ENCODE measurements at places on chromosomes 3 and 15.
A peak's percentile ranks its signal among the peaks of the same experiment; 100 is the strongest.

- no peak for DNase-seq
- H3K27ac ChIP-seq: no peak overlapping the region
- no peak overlapping the region for H3K4me3 ChIP-seq
- no peaks in the 10 kb centered on the region for H3K4me1 ChIP-seq
- H3K36me3 ChIP-seq: peaks cover 55% of the 10 kb centered on the region
- no peaks in the 10 kb centered on the region for H3K27me3 ChIP-seq
Measured at GRCh38 chr3:126009181-126009580, 40.2 kb downstream of the ROPN1B start.

GRCh38 chr3:178748874-178749273, 212.6 kb downstream of the KCNMB2 start:
- no peak for DNase-seq
- H3K4me1 ChIP-seq: peaks cover 4% of the 10 kb centered on the region
- H3K36me3 ChIP-seq: no peaks in the 10 kb centered on the region
- no peak overlapping the region for H3K27ac ChIP-seq

- H3K36me3 ChIP-seq: no peaks in the 10 kb centered on the region
- H3K4me3 ChIP-seq: no peak overlapping the region
- no peak overlapping the region for H3K27ac ChIP-seq
- peaks cover 1% of the 10 kb centered on the region for H3K4me1 ChIP-seq
Measured at GRCh38 chr15:65363766-65364165, 14.0 kb downstream of the IGDCC3 start.

DNA sequence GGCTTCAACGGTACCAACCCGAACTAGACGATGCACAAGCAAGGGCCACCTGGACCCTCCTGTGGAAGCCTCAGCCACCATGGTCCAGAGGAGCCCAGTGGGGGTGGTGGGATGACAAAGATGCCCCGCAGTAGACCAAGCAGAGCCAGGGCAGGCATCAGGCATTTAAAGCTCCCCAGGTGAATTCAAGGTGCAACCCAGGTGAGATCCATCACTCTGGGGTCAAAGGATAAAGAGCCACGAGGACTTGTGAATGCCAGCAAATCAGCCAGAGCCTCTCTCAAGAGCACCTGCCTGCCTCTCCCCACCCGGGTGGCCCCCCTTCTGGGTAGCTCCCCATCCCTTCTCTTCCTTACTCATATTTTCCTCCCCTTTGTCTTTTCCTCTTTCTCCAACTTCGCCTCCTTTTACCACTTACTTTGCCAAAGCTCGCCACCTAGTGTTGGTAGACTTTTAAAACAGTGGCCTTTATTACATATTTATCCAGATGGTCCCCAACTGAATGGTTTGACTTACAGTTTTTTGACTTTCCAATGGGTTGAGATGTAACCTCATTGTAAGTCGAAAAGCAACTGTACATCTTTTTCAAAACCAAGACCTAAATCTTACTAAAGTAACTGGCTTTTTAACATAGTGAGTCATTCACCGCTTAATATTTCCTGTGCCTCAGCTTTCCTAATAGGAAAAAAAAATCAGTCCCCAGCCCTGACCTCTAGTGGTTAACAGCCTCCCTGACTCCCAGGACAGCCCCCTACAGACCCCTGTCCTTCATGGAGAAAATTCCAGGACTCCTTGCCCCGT, 18.8 kb downstream of the PLA2G4F start:
- DNase-seq: no peak
- H3K4me1 ChIP-seq: peaks cover 2% of the 10 kb centered on the region
- no peak overlapping the region for H3K4me3 ChIP-seq
- H3K27ac ChIP-seq: no peak overlapping the region

DNA sequence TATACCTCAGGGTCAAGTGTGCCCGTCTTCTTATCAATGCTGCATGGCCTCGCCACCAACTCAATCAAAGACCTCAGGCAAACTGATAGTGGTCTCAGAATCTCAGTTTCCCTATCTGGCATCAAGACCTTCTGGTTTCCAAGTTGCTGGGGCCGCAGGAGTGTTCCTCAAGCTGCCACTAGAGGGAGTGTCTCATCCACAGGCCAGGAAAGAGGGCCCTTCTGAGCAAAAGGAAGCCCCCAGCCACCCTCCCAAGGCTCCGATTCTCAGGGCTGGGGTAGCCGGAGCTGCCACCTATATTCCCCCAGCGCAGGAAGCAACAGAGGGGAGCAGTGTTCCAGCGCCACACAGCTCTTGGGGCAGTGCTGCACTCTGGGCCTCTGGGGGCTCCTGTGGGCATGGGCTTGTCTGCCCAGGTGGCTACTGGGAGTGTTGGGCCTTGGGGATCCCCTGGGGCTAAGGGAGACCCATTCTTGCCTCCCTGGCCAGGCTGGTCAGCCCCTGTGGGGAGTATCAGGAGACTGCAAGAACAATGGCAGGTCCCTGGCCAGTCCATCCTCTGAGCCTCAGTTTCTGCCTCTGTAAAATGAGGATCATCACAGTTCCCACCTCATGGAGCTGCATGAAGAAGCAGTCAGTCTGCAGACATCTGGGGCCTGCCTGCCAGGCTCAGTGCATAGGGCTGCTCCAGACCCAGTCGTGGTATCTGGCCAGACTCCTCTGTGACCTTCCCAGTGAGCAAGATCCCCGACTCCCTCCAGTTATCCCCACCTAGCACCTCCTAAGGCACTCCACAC, 23.4 kb upstream of the SEC13 start:
- peak; percentile 59 for DNase-seq
- H3K27me3 ChIP-seq: peaks cover 7% of the 10 kb centered on the region
- no peak overlapping the region for H3K27ac ChIP-seq
- no peak overlapping the region for H3K4me3 ChIP-seq
- H3K4me1 ChIP-seq: peaks cover 16% of the 10 kb centered on the region
- H3K36me3 ChIP-seq: no peaks in the 10 kb centered on the region

- no peaks in the 10 kb centered on the region for H3K27me3 ChIP-seq
- no peak for DNase-seq
- no peak overlapping the region for H3K27ac ChIP-seq
- H3K4me3 ChIP-seq: no peak overlapping the region
Measured at GRCh38 chr15:25237291-25237978, 201.4 kb downstream of the UBE3A start.

DNA sequence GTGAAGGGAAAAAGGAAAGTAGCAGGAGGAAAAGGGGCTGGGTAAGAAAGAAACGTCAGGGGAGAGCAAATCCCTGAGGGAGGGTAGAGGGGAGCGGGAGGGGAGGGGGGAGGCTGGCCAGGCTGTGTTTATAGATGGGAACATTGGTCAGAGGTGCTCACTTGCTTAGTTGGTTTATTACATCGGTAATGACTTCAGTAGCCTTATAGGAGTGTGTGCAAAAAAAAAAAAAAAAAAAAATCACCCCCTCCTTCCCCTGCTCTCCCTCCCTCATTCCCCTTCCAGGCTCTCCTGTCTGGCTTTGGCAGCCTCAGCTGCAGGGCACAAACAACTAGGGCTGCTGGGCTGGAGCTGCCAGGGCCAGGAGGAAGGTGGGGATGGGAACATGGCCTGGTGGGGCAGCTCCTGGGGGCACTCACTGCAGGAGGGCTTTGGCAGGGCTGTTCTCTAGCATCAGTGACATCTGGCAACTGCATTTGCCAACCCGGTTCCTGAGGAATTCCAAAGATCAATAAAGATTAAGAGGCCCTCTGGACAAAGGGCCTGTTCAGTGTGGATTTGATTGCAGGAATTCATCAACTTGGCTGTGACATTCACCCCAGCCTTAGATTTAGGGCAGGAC, 334.5 kb upstream of the FRG2C start:
- no peaks in the 10 kb centered on the region for H3K4me1 ChIP-seq
- peaks cover 2% of the 10 kb centered on the region for H3K27me3 ChIP-seq
- no peak overlapping the region for H3K4me3 ChIP-seq
- no peaks in the 10 kb centered on the region for H3K36me3 ChIP-seq
- H3K27ac ChIP-seq: no peak overlapping the region

DNA sequence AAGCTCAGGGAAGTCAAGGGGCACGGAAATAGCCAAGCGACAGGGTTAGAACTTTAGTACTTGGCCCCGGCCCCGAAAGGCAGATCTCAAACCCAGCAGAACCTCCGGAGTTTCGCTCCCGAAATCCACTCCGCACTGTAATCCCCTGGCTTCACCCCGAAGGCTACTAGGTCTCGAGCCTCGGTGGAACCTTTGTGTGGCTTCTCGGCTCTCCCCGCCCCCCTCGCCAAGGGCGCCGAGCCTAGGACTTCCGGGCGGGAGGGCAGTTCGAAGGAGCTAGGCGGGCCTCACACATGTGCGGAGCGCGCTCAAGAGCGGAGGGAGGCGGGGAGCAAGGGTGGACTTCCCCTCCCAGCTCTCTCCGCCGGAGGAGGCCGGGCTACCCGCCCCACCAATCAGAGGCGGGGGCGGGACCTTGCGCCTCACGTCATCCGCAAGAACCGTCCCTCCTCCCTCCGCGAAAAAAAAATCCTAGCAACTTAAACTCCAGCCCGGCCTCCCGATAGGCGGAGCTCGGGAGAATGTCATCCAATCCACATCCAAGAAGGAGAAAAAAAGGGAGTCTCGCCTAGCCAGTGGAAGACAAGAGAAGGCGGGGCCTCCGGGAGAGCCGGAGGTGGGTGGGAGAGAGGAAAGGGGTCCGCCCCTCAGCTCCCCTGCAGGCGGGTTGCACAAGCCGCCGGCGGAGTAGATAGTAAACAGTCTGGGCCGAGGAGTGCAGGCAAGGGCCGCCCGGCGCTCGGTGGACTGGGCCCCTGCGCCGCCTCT, 2.4 kb upstream of the SIN3A start:
- peak; percentile 97 for DNase-seq
- peak overlapping the region; percentile 99 for H3K27ac ChIP-seq
- peaks cover 26% of the 10 kb centered on the region for H3K4me1 ChIP-seq
- H3K36me3 ChIP-seq: no peaks in the 10 kb centered on the region
- peak overlapping the region; percentile 84 for H3K4me3 ChIP-seq
- H3K27me3 ChIP-seq: no peaks in the 10 kb centered on the region

- no peak for DNase-seq
- H3K27me3 ChIP-seq: no peaks in the 10 kb centered on the region
- peaks cover 13% of the 10 kb centered on the region for H3K36me3 ChIP-seq
- H3K4me3 ChIP-seq: no peak overlapping the region
- no peak overlapping the region for H3K27ac ChIP-seq
- H3K4me1 ChIP-seq: no peaks in the 10 kb centered on the region
Measured at GRCh38 chr15:59168536-59168935, 38.1 kb upstream of the LDHAL6B start.

DNA sequence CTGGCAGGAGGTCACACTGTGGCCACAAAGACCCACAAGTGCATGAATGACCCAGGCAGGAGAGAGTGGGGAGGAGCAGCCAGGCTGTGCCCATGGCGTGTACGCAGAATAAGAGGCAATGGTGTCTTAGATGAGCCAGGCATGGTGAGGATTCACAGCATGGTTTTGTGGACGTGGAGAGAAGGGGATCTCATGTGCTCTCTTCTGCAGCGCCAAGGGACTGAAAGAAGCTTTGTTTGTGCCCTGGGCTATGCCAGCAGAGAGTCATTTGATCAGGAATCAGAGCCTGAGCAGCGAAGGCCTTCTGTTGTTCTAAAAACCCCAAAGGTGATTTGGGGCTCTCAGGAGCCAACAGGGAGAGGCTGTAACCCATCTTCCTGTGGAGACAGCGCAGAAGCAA, 18.7 kb upstream of the RPP14 start:
- H3K4me3 ChIP-seq: no peak overlapping the region
- DNase-seq: no peak
- peaks cover 21% of the 10 kb centered on the region for H3K36me3 ChIP-seq
- H3K27me3 ChIP-seq: no peaks in the 10 kb centered on the region

DNA sequence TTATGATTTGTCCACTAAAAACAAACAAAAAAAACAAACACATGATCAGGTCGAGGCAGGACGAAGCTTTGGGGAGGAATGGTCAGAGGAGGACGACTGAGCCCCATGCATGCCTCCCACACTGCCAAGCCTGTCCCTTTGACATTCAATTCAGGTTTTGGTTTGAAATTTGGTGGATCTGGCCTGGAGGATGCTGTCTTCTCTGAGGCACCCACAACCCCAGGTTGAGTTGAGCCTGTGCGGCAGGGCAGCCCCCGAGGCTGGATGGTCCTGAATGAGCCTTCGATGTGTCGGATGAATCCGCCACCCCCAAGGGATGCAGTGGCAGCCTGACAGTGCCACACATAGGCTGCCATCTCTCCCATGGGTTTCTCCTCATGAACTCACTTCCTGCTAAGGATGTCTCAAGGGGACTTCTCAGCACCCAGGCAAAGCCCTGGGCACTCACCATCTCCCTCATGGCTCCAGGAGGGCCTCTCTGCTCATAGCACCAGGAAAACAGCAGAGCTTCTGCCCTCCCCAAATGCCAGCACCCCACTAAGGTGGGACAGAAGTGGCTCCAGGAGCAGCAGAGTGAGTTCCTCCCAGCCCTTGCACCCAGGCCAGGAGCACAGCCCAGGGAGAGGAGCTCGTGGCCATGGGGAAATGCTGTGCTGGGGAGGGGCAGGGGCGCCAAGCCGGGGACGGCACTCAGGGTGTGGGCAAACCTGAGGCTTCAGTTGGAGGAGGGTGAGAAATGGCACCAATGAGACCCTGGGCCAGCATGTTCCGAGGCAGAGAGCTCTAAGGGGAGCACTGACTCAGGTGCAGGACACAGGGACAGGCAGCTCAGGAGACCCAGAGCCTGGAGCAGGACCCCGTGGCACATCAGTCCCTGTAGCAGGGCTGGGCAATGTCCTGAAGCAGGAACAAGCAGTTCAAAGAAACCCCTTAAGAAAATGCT, 18.5 kb downstream of the PRR23E start:
- H3K27ac ChIP-seq: no peak overlapping the region
- H3K4me3 ChIP-seq: no peak overlapping the region
- H3K27me3 ChIP-seq: peaks cover 25% of the 10 kb centered on the region
- no peak for DNase-seq

DNA sequence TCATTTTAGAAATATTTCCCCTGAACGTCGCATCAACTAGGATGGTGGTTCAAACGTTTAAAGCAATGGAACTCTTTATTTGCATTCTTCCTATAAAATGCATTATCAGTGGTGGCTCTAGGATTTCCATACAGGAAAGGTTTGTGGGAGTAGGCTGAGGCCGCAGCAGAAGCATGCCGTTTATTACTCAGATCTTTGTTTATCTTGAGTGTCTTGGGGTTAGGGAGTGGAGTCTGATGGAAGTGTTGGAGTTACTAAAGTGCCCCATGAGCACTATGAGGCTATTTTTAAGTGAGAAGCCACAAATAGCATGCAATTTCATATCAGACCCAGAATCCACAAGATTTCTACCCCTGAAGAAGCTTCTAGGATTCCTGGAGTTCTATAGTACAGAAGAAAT, 26.2 kb downstream of the ATOSA start:
- H3K4me3 ChIP-seq: no peak overlapping the region
- no peaks in the 10 kb centered on the region for H3K27me3 ChIP-seq
- DNase-seq: no peak

DNA sequence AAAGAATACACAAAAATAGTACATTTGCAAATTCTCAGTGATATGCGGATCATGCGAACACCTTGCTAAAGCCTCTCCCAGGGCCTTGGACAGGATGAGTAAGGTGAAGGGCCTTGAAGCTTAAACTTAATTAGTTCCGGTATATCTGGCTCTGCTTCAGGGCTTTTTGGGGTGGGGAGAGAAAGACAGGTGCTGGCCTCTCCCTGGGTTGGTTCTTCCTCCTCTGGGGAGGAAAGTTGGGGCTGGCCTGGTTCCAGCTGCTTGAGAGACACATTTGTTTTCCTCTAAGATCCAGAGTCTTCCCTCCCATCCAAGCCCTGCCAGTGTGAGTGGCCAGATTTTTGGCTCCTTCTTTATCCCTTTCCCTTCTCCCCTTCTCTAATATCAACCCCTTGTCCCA, 64.7 kb upstream of the EPHB3 start:
- H3K36me3 ChIP-seq: no peaks in the 10 kb centered on the region
- peaks cover 9% of the 10 kb centered on the region for H3K4me1 ChIP-seq
- H3K27ac ChIP-seq: no peak overlapping the region
- H3K27me3 ChIP-seq: peaks cover 39% of the 10 kb centered on the region

Data from memory B cell (primary cell).